ENCODE measurements at places on chromosomes 6 and 20.

DNA sequence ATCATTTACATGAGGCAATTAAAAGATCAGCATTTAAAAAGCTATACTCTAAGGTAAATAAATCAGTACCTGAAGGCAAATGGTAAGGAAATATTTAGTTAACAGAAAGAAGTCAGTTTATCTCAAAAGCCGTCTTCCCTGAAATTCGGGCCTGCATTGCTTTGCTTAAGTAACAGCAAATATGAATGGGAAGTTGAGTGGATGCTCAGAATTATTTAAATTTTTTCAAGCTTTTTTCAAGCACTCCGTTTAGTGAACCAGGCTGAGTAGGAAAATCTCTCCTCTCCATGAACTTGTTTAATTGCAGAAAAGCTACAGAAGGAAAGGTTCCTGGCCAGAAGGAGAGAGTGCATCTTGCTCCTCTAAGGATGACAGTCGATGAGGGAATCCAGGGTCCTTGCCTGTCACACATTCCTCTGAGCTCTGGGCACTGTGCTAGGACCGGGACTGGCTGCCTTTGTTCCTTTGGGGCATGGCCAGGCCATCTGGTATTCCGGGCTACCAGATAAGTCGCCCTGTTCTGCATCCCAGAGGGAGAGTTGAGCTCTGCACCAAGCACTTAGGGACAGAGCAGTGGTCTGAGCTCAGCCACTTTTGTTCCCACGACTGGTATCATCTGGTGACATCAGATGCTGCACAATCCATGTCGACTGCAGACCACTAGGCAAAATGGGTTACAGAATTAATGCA is 77.6 kb downstream of the RIN2 start:
- DNase-seq, result no peak

DNA sequence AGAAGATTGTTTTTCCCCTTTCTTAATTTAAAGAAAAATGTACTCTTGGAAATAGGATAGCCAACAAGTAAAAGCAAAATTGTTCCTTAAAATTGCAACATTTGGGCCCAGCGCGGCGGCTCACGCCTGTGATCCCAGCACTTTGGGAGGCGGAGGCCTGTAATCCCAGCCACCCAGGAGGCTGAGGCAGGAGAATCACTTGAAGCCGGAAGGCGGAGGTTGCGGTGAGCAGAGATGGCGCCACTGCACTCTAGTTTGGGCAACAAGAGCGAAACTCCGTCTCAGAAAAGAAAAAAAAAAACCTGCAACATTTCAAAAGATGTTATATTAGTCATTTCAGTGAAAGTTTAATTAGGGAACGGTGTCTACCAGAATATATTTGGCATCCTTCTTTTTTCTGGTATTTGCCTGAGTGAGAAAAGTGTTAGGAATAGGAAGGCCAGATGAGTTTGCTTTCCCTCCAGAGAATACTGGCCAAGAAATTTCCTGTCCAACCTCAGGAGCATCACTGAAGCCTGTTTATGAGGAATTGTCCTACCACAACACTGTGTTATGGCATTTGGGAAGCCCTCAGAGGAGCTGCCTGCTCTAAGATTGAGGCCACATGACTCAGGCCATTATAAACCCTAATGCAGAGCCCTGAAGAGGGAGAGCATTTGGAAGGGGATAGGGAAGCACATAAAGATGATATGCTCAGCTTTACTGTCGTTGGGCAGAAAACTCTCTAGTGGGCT is 1.2 kb upstream of the GJA1 start:
- DNase-seq, result no peak

GRCh38 chr20:22836211-22836610 is 198.9 kb upstream of the SSTR4 start:
- DNase-seq, result no peak

- DNase-seq, result no peak
Observed at GRCh38 chr20:63566395-63567135, 7.5 kb downstream of the HELZ2 start.

DNA sequence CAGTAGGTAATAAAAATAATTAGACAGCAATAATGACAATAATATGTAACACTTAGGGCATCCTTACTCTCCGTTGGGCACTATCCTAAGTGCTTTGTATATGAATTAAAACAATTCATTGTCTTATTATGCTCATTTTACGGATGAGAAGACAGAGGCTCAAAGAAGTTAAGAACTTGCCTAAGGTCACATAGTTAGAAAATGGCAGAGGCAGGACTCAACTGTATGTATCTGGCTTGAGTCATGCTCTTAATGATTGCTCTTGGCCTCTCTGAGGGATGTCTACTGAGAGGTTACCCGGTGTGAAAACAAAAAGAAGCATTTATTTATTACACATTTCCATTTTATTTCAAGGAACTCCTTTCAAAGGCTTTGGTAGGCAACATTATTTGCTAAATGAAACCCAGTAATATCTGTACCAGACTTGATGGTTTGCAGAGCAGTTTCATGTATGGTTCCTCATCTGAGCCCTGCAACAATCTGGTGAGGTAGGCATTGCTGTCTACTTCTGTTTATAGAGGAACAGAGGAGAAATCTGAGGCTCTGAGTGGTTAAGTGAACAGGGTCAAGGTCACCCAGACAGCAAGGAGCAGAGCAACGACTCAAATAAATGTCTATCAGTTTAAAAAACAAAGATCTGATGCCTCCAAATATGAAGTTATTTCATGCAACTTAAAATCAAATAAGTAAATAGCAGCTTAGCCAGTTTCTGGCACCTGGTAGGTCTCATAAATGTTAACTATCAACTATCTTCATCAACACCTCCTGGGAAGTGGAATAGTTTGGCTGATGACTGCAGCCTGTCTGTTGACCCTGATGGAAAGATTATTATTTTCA is 4.2 kb upstream of the PARD6B start:
- DNase-seq, result no peak

- DNase-seq, result no peak
Observed at GRCh38 chr20:11537032-11537431, 380.7 kb upstream of the BTBD3 start.

DNA sequence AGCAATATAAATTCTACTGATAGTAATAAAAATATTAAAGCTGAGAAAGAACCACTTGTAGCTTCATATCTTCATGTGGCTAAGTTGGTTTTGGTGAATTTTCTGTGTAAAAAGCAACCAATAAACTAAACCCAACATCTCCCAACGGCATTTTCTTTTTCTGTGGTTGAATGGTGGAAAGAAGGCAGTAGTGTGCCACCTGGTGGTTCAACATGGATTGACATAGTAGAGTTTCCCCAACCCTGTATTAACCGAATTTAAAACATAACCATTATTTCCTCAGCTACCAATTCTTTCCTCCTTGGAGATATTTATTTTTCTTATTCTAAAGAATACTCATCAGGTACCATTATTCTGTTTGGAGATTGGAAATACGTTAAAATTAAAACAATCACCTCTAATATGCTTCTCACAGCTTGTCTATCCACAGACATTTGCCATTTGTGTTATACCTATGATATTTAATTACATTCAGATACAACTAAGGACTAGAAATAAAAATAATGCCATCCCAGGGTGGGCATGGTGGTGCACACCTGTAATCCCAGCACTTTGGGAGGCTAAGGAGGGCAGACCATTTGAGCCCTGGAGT is 117.1 kb upstream of the EEF1E1 start:
- DNase-seq, result peak; percentile 47

DNA sequence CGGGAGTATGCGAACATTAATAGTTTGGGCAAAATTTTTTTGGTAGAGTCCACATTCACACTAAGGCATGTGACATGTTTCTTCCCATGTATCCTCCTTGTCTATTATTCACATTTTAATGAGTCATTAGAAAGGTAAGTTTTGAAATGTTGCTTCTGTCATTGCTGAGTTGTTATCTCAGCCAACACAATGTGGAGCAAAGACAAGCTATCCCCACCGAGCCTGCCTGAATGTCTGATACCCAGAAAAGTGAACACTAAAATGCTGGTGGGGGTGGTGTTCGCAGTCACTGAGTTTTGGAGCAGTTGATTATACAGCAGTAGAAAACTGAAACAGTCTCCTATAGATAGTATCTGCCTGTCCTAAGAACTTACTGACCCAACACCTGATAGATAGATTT is 68.3 kb upstream of the ASF1A start:
- DNase-seq, result no peak

- DNase-seq, result no peak
Observed at GRCh38 chr20:25050501-25051350, 7.2 kb downstream of the ACSS1 start.

- no peak for DNase-seq
Observed at GRCh38 chr6:53240761-53241160, 92.1 kb upstream of the GCM1 start.

DNA sequence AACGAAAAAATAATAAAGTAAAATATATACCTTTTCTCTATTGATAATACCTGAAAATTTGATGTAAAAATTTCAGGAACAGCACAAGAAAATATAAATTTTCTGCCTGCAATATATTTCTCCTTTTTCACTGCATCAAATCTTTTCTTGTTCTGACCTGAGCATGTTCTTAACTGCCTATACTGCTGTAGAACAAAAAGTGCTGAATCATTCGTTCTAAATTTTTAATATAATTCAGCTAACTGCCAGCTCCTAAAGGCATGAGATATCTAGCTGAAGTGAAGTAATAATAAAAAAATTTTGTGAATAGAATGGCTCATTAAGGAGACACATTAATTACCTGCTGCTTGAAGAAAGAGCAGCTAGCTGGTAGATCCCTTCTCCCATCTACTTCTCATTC is 188.6 kb upstream of the FKBP1C start:
- DNase-seq, result no peak

DNA sequence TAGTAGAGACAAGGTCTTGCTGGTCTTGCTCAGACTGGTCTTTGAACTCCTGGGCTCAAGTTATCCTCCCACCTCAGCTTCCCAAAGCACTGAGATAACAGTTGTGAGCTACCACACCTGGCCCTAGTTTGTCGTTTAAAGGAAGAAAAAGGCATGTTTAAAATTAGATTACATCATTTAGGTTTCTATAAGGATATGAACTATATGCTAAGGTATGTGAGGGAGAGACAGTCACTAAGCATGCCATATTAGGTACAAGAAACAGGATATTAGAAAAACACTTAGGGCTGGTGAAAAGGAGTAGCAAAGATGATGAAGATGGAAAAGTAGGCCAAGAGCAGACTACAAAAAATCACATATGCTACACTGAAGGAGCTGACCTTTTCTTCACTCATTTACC is 106.4 kb downstream of the ASCC3 start:
- DNase-seq, result no peak

GRCh38 chr6:99330159-99330558 is 19.3 kb downstream of the FAXC start:
- peak; percentile 54 for DNase-seq

- DNase-seq, result no peak
Observed at GRCh38 chr20:61919675-61920365, 145.9 kb downstream of the TAF4 start.

- no peak for DNase-seq
Observed at GRCh38 chr20:40232273-40232672, 456.8 kb downstream of the MAFB start.

DNA sequence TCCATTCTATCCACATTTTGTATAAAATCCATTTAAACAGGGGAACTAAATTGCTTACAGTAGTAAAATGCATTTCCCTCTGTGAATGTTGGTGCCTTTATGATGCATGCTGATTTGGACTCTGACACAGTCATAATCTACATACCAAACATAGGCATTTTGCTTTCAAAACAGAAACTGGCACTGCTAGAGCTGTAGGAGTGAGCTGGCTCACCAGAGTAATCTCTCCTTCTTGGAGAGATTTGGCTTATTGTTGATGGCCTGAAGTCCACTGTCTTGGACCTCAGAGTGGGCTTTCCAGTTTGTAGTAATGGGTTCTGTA is 363.2 kb upstream of the FLRT3 start:
- no peak for DNase-seq

- DNase-seq, result no peak
Observed at GRCh38 chr20:40416274-40416673, 272.8 kb downstream of the MAFB start.

DNA sequence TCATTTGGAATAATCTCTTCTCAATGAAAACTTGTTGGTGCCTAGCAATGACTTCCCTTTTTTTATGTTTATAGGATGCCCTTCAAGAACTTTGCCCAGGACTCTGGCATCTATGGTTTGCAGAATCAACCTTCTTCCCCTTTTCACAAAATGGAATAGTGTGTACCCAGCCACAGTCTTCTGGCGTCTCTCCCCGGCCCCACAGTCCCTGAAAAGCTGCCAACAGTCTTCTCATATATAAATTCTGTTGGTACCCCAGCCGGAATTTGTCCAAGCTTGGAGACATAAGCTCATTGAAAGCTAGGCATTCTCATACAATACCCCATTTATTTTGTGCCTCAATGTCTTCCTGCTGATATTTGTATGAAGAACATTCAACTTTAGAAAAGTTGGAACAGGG is 26.4 kb upstream of the MCM3 start:
- DNase-seq, result no peak

GRCh38 chr6:18044108-18044783 is 56.8 kb upstream of the KIF13A start:
- no peak for DNase-seq

DNA sequence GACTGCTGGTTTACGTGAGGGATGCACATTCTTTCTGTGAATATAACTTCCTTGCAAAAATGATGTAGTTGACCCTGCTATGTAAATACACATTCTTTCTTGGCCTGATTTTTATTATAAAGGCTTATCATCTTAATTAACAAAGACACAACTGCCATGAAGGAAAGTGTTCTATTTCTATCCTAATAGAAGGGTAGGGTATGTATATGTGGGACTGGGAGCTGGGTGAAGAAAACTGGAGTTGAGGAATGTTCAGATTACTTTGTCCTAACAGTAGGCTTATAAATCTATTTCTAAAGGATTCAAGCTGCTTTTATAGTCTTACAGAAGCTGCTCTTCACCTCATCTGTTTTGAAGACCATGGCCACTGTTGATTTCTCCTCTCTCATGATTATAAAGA is 76.5 kb upstream of the RGS17 start:
- no peak for DNase-seq

DNA sequence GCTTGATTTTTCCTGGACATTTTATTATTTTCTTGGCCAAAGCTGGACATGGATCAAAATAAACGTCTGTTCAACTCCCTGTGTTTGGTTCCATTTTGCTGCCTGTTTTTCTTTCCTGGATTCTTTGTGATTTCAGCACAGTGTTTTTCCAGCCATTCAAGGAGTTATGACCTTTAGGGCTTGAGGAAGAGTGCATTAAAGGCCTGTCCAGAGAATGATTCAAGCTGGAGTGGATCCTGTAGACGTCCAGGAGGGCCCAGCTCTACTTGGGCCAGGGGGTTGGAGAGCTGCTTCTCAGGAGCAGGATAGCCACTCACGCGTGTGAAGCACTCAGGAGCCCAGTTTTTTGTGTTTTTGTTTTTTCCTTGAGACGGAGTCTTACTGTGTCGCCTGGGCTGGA is 56.5 kb upstream of the IER3 start:
- no peak for DNase-seq

DNA sequence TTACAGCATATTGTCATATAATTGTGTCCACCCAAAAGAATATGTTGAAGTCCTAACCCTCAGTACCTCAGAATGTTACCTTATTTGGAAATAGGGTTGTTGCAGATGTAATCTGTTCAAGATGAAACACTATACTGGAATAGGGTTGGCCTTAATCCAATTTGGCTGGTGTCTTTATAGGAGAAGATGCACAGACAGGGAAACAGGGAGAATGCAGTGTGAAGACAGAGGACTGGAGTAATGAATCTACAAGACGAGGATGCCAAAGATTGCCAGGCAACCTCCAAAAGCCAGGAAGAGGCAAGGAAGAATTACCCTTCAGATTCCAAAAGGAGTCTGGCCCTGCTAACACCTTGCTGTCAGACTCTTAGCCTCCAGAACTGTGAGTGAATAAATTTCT is 482.9 kb downstream of the PTPRT start:
- no peak for DNase-seq
